ENCODE measurements at places on chromosomes 1 and 21.

GRCh38 chr1:81221564-81221963 lies 579.2 kb upstream of the ADGRL2 start:
- DNase-seq = no peak

- DNase-seq = peak; percentile 88
These were observed 16.8 kb downstream of the UCK2 start for GRCh38 chr1:165844114-165844798.

GRCh38 chr1:151024540-151025146 lies 11.7 kb upstream of the BNIPL start:
- DNase-seq = peak; percentile 60

DNA sequence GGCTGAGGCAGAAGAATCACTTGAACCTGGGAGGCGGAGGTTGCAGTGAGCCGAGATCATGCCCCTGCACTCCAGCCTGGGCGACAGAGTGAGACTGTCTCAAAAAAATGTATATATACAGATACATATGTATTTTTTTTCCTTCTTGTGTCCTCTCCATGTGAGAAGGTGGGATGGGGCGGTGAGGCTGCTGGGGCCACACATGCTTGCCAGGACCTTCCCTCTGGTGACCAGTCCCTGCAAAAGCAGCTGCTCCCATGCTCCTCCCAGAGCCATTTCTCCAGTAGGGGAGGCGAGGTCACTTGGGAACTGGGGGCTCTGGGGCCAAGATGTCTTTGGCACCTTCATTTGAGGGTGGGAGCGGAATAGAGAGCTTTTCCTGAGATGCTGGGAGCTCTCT lies 74.9 kb downstream of the PIK3CD start:
- DNase-seq = no peak

DNA sequence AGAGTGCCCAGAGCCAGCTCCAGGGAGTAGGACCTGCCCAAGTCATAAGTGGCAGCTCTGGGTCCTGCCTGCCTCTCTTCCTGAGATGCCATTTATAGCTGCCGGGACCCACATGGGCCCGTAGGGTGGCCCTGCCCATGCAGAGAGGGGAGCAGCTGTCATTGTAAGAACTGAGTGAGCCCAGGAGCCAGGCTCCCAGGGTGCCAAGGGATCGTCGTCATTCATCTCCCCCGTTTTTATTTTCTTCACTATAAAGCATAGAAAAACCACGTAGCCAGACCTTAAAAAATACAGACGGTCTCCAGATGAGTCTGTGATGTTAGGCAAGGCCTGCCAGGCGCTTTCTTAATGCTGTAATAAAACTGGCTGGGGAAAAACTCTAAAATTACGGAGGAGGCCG lies 90.7 kb downstream of the IGSF21 start:
- no peak for DNase-seq

- DNase-seq = no peak
These were observed 68.0 kb downstream of the TRIM11 start for GRCh38 chr1:228338521-228339051.

DNA sequence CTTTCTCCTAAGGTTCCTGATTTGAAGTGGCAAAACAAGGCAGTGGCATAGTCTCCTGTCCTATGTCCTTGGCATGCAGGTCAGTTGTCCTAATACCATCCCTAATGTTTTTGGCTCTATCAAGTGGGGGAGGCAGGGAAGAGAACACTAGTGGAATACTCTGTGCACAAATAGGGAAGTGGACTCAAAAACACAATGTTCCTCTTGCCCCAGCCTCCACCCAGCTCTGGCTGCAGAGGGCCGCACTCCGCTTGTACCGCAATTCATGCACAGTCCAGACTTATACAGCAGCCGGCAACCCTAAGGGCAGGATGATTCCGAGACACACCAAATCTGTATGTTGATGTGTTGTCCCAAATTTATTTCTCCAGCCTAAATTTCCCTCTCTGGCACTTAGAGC lies 14.5 kb downstream of the PLEKHO1 start:
- no peak for DNase-seq

DNA sequence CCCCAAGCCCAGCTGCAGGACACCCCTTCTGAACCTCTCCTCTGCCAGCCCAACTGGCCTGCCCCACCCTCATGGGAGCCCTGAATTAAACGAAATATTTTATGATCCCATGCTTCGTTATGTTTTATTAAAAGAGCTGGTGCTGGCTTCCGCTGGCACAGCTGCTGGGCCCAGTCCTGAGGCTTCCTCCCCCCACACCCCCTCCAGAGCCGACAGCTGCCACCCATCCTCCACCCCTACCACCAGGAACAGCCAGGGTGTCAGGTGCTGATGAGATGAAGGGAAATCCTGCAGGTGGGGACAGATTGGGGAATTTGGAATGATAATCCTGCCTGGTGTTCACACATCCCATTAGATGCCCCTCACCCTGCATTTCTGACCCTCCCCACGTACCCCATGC lies 19.0 kb downstream of the IGSF21 start:
- DNase-seq = peak; percentile 12

GRCh38 chr1:96710708-96711477 lies 10.7 kb upstream of the PTBP2 start:
- DNase-seq = no peak

- no peak for DNase-seq
These were observed 20.0 kb downstream of the CACNA1E start for GRCh38 chr1:181503171-181503810.

DNA sequence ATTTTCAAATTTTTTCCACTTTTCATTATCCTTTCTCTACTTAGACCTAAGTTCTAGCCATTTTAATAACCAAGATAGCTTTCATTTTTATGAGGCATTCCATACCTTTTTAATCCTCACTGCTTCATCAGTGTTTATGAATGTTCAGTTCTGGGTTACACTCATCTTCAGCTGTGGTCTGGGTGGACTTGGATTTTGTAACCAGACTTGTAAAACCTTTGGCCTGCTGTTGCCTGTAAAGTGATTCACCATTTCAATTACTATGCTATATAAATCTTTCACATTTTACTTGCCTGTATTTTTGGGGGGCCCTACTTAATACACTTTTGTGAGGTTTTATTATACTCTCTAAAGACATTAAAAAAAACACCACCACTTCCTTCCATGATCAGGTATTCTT lies 46.2 kb downstream of the USP25 start:
- no peak for DNase-seq

DNA sequence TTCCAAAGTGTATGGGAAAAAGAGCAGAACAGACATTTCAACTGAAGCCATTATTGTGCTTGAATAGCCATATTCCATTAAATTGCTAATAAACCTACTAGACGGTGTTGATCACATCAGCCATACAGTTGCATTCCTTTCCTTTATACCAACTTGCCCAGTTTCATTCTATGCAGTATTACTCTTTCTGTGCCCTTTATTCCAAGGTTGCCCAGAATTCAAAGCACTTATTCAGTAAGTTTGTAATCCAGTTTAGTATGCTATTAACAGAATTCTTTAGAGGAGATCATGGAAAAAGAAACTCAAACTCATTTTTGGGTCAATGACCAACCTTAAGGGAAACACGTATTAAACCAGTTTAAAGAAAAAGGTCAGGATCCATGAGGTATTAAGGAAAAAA lies 89.5 kb downstream of the DDAH1 start:
- DNase-seq = no peak

GRCh38 chr21:43278766-43279577 lies 110.2 kb downstream of the CRYAA start:
- no peak for DNase-seq

DNA sequence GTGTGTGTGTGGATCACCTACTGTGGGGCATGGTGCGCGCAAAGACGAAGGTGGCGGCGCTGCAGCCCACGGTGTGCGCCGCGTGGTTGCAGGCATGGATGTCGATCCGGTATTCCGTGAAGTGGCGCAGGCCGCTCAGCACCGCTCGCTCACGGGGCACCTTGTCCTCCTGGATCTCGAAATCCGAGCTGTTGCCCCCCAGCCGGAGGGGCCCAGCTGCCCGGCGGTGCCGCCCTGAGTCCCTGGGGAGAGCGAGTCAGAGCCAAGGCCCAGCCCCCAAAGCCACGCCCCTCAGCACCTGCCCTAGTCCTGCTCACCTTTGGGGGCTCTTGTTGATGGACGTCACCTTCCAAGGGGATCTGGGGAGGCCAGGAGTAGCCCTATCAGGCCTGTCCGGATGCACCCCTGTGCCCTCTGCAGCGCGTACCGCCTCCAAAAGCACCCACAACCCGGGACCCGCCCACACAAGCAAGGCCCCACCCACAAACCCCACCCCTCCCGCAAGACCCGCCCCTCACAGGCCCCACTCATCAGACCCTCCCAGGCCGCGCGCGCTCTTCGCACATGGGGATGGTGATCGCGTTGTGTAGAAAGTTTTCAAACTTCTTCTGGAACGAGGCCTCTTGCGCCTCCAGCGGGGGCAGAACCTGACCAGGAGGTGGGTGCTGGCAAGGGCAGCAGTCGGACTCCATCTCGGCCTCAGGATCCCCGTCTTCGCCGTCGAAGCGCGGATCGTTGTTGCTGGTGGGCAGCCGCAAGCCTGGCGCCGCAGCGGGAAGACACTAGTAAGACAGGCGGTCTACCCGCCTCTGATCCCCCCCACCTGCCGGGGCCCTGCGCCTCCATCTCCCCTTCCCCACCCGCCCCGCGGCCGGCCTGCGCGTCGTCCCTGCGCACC lies 13.6 kb downstream of the INSRR start:
- DNase-seq = no peak

GRCh38 chr1:59541161-59541560 lies 244.3 kb downstream of the FGGY start:
- peak; percentile 45 for DNase-seq

Data from NCI-H1105 (cell line).